Right cardiac atrium (tissue), 5 donors: ENCODE measurements at places on chromosomes 6 and 20. TPM values are rescaled to one million over a fixed set of nuclear protein-coding genes. Genes with fewer than 3 reads are reported as not detected.

PPIL1 gene
- 75.6 TPM for polyA plus RNA-seq

FOXC1 gene
- 7.2 TPM for polyA plus RNA-seq

FKBP1A gene
- polyA plus RNA-seq: 129 TPM

SPATS1 gene
- polyA plus RNA-seq: not detected

ESR1 gene
- polyA plus RNA-seq: 0.70 TPM

GPRC6A gene
- polyA plus RNA-seq: not detected

GDAP1L1 gene
- 1.4 TPM for polyA plus RNA-seq
